ENCODE measurements at places on chromosomes 5 and 9.
A peak's percentile ranks its signal among the peaks of the same experiment; 100 is the strongest.

GRCh38 chr9:108586471-108587139, 269.2 kb downstream of the ACTL7B start:
- DNase-seq, result no peak

- no peak for DNase-seq
These were observed 8.5 kb upstream of the MAML1 start for GRCh38 chr5:179724163-179724562.

DNA sequence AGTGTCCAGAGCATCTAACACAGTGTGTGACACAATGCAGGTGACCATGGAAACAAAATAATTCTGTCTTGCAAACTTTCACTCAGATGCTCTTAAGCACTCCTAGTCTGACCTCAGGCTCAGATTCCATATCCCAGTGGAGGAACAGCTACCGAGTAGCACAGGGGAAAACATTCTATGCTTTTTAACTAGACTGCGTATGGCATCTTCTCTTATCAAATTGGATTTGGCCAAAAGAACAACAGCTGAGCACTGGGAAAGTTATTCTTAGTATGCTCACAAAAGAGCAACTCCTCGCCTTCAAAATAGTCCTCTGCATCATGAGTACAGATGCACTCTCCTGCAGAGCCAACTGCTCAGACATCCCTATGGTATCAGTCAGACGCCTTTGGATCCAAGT, 528.2 kb upstream of the DAP start:
- DNase-seq, result no peak

GRCh38 chr9:137879566-137880150, 2.1 kb downstream of the CACNA1B start:
- DNase-seq, result no peak

- peak; percentile 44 for DNase-seq
These were observed 297.1 kb downstream of the HCN1 start for GRCh38 chr5:45399041-45399440.

DNA sequence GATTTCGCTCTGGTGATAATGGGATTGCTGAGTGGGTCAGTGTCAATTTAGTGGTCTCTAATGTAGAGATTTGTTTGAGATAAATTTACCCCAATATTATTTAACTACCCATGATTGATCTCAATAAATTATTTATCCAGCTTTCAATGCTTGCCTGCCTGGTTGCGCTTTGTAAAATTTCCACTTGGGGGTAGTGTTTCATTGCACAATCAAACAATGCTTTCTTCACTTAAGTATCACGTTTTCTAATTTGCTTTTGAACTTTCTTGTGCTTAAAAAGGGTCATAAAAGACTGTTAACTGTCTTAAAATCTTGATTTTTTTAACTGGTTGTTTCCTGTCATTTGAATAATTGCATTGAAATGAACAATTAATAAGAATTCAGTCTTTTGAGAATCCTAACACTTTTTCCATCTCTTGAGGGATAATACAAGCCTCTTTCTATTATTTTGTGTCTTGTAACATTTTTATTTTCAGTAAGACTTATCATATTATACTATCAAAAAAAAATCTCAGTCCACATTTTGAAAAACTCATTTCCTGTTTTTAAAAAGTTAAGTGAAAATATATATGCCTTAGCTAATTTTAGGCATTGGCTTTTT, 18.7 kb downstream of the HSD17B4 start:
- no peak for DNase-seq

DNA sequence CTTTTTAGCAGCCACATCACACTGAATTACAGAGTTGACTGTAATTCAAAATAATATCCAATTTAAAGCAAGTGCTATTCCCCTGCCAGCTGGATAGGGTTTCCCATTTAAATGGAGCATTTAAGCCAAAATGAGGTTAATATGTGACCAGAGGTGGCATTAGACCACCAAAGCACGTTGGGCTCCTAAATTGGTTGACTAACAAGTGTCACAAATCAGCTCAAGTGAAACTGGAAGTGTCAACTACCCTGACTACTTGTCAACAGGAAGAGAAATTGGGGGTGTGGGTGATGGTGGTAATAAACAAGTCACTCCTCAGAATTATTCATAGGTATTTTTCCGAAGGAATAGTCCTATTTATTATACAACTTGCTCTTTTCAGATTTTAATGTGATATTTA, 609.6 kb upstream of the TLE4 start:
- no peak for DNase-seq

DNA sequence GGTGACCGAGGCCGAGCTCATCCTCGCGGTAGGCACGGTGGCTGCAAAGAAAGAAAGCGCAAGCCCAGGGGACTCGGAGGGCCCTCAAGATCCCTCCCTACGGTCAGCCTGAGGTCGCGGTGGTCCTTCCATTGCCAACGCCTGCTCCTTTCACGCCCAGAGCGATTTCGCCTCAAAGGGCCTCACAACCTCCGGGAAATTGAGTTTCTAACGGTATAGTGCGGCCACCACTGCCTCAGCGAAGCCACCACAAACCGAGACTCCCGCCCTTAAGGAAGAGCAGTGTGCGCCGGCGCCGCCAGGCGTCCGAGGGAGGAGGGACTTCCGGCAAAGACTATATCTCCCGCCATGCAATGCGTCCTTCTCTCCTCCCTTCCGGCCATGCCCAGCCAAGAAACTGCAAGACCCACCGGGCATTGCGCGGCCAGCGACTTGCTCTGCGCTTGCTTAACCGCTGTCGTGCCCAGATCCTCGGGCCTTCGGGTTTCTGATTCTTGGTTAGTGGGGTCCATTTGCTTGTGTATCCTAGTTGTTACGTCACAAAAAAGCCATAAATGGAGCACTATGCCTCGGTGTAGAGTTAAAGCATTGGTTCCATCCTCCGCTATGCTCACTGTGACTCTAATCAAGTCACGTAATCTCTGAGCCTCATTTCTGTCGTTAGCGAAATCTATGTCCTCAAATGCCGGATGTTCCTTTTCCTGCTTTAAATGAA, at the start of gene HAUS6:
Gene HAUS6, minus strand, starts transcription at position 274 of the 715 bp plus-strand sequence. Its CDS starts 253 bp downstream, at position 21.
- DNase-seq, result peak; percentile 96

DNA sequence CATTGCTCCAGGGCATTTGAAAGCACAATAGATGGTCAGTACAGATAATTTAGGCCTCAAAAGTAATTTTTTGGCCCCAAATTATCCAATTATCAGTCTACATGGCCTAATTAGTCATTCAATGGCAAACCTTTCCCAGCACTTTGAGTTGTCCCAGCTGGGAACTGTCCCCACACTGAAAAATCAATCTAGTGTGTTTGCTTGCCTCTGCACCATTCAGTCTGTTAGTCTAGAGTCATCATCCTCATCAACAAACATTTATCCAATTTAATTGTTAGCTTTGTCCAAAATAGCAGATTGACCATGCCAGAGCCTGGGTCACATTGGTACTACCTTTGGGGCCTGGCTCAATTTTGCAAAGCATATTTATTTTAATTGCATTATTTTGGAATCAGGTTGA, 13.9 kb downstream of the NR4A3 start:
- DNase-seq, result no peak

- peak; percentile 58 for DNase-seq
These were observed 317.0 kb upstream of the ADCY2 start for GRCh38 chr5:7078901-7079300.

GRCh38 chr5:88786789-88787188, 96.2 kb downstream of the MEF2C start:
- DNase-seq, result no peak

GRCh38 chr5:14450018-14450524, 131.5 kb upstream of the OTULINL start:
- DNase-seq, result no peak

- no peak for DNase-seq
These were observed 57.2 kb downstream of the ITGA1 start for GRCh38 chr5:52844885-52845284.

GRCh38 chr9:100322954-100323536, 29.7 kb downstream of the TEX10 start:
- DNase-seq, result peak; percentile 57

DNA sequence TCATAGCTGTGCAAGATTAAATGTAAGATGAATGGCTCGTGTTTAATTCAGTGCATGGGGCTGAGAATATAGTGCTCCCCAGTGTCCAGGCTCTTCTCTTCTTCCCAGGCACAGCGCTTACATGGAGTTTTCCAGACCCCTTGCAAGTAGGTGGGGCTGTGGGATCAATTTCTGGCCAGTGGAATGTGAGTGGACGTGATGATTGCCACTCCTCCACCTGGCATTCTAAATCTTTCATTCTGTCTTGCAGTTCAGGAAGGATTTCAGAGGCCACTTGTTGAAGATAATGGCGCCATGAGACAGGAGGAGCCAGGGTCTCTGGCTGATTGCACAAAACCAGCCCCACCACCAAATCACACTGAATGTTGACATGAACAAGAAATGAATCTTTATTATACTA, 7.2 kb upstream of the PIP5K1B start:
- DNase-seq, result no peak

DNA sequence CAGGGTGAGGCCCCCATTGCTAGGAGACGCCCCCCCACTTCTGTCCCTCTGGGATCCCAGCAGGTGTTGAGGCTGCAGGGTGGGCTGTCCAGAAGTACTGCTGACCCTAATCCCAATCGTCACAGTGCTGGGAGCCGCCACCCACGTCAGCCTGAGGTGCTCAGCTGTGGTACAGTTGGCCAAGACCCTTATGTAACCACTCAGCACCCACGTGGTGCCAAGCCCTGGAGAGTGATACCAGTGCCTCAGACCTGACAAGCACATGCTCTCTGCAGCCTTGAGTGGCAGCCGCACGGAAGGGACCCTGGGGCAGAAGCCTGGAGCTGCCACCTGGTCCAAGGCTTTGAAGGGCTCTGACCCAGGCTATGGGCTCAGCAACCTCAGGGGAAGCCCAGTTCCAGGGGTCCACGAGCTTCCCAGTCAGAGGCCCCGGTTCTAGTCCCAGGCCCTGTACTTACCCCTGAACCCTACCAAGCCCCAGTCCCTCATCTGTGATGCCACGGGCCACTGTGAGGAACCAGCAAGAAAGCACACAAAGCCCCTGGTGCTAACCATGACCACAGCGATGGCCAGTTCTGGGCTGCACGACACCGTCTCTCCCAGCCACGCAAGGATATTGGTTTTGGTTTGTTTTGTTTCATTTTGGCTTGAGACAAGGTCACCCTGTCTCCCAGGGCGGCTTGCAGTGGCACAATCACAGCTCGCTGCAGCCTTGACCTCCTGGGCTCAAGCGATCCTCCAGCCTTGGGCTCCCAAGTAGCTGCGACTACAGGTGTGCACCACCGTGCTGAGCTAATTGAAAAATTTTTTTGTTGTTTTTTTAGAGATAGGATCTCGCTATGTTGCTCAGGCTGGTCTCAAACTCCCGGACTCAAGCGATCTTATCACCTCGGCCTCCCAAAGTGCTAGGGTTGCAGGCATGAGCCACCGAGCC, 50.7 kb downstream of the DBH start:
- no peak for DNase-seq

DNA sequence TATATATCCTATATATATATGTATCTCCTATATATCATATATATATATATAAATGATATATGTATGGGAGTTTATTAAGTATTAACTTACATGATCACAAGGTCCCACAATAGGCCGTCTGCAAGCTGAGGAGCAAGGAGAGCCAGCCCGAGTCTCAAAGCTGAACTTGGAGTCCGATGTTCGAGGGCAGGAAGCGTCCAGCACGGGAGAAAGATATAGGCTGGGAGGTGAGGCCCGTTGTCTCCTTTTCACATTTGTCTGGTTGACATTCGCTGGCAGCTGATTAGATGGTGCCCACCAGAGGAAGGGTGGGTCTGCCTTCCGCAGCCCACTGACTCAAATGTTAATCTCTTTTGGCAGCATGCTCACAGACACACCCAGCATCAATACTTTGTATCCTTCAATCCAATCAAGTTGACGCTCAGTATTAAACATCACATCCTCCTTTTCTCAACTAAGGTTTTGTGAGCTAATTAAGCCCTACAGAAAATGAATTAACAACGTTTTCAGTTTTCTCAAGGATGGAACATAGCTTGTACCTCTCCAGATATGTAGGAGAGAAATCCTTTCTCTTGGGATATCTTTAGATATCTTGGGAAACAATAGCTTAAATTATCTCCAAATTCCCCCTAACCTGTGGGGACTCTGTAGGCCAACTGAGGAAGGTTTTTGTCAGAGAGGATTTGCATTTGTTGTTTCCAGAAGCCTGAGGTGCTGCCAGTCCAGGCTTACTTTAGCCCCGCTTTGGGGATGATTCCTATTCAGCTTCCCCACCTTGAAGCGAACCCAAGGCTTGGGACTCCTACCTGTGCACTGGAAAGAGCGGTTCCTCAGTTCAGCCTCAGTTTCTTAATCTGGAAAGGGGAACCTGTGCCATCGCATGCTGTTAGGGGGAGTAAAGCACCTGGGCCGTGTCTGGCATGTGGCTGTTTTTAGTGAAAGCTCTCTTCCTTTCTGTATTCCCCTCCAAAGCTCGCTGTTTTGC, 163.2 kb downstream of the CACNA1B start:
- DNase-seq, result no peak

DNA sequence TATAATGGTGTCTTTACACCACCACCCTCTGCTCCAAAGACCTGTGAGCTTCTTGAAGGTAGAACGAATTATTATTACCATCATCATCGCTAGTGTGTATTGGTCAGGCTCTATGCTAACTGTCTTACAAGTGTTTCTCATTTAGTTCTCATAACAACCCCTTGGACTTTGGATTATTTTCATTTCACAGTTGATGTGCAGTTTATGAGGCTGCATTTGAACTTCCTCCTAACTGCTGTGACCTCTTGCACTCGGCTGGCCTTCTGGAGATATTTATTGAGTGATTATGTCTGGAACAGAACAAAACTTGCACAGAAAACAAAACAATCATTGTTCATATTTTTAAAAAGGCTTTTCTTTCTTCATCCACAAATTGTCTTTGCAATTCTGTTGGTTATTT, 306.3 kb upstream of the SGCD start:
- DNase-seq, result no peak

DNA sequence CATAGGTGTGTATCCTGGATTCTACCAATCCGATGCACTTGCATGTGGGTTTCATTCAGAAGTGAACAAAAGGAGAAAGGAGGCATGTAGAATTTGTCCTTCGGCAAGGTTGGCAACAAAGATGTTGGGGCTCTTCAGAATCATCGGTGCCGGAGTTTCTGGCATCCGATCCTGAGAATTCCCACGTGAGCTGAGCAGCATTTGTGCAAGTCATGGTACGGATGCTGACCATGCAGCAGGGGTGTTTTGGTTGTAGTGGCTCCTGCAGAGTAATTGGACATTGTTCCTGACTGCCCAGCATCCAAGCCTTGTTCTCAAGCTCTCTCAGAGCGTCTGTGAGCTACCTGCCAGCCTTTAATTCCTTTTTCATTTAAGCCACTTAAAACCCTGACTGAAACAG, 19.0 kb upstream of the POC5 start:
- DNase-seq, result no peak

DNA sequence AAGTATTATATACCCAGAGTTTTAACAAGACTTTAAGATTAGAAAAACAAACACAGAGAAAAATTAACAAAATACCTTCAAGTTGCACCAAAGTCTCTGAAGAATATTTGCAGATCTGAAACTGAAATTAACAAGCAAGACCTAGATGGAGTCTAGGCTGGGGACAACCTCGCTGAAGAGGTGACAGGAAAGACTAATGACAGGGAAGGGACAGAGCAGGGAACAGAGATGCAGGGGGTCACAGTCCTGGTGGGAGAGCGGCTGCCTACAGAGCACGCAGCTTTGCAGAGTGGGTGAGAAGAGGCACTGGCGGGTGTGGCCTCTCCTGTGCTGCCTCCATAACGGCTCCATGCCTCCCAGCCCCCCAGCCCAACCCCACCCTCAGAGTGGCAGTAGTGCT, 13.5 kb downstream of the RETREG1 start:
- peak; percentile 48 for DNase-seq

- no peak for DNase-seq
These were observed 22.7 kb downstream of the CAMK2A start for GRCh38 chr5:150266871-150267291.

Data from islet precursor cell (in vitro differentiated cells).